Activated naive CD4-positive, alpha-beta T cell treated with anti-CD3 and anti-CD28 coated beads for 36 hours (primary cell): ENCODE measurements at places on chromosomes 5 and 9. TPM values are rescaled to one million over a fixed set of nuclear protein-coding genes. Genes with fewer than 3 reads are reported as not detected.

Gene TTC16
- total RNA-seq, result 0.79 TPM

Gene PCDHA2
- not detected for total RNA-seq

Gene SELENOP
- not detected for total RNA-seq

Gene RNF208
- 5.0 TPM for total RNA-seq

Gene CYLC2
- not detected for total RNA-seq

Gene EPB41L4B
- total RNA-seq, result 0.24 TPM

Gene TICAM2
- total RNA-seq, result 0.72 TPM
